GM13976 (cell line): ENCODE measurements at places on chromosomes 11 and 22.
A peak's percentile ranks its signal among the peaks of the same experiment; 100 is the strongest.

DNA sequence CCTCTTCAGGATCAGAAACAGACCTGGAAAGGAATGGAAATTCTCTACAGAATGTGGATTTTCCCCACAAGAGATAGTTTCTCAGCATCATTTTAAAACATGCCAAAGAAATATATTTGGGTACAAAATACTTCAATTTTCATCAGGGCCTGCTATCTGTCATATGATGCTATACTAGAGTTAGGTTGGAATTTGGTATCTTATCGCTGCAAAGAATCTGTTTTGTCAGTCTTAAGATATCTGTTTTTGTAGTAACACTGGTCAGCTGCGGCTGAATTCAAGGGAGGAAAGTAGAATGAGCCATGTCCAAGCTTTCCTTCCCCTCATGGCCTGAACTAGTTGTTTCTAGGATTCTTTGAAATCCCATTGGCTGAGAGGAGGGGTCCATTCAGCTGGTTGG is 806.4 kb downstream of the KCNA4 start:
- no peak for DNase-seq

DNA sequence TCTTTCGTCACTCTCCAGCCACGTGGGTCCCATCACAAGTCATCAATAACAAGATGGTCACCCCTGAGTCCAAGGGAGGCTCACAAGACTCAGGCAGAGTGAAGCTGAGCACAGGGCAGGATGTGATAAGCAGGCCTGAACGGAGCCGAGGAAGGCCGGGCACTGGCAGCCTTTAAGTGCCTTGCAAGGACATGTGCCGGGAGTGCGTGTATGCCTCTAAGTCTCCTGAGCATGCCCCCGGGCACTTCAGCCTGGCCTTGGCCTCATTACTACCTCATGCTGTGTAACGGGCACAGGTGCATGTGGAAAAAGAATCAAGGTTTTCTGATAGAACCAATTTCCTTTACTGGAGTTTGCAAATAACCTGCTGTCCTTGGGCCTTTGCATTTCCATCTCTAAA is 55.8 kb downstream of the UBASH3B start:
- DNase-seq: no peak

GRCh38 chr22:22407061-22407460 is 101.5 kb downstream of the ZNF280B start:
- no peak for DNase-seq

- DNase-seq: no peak
These were observed 34.3 kb downstream of the GUCY1A2 start for GRCh38 chr11:106983991-106984390.

GRCh38 chr11:128790196-128790595 is 76.9 kb downstream of the KCNJ1 start:
- no peak for DNase-seq

- no peak for DNase-seq
These were observed 101.0 kb downstream of the ME3 start for GRCh38 chr11:86571273-86571948.

DNA sequence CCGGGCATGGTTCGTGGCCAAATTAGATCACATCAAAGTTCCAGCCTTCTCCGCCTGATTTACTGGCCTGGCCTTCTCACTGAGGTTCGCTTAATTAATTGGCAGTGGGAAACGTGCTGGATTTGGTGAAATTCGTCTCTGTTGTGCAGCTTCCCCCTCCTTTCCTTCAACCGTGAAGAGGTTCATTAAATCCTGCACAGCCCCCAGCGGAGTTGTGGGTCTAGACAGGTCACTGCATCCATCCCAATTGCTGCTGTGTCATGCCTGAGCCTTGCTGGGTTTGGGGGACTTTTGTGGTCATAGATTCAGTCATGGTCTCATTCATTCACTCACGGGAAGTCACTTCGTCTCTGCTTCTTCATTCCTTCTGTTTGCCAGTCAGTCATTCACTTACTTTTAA is 90.0 kb downstream of the INSC start:
- DNase-seq: no peak

- no peak for DNase-seq
These were observed 91.9 kb downstream of the LRRC32 start for GRCh38 chr11:76578654-76579055.

- no peak for DNase-seq
These were observed 23.9 kb downstream of the IL10RA start for GRCh38 chr11:118009864-118010737.

DNA sequence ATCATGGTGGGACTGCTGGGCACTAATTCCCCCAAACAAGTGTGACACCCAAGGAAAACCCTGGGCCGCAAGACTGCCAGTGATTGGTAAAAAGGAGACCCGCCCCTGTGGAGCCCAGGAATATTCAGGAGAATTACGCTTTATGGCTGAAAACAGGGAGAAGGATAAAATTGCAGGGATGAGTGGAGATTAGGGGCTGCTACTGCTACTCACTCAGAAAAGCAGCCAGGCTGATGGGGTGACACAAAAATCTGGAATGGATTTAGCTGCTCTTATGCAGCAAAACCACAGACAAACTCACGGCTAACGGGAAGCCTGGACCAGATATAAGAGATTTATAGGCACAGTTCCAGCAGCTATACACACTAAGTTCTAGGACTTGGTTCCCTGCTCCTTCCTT is 4.4 kb upstream of the FBXO3 start:
- DNase-seq: no peak

GRCh38 chr11:5300251-5300650 is 1.5 kb downstream of the OR51B4 start:
- no peak for DNase-seq

DNA sequence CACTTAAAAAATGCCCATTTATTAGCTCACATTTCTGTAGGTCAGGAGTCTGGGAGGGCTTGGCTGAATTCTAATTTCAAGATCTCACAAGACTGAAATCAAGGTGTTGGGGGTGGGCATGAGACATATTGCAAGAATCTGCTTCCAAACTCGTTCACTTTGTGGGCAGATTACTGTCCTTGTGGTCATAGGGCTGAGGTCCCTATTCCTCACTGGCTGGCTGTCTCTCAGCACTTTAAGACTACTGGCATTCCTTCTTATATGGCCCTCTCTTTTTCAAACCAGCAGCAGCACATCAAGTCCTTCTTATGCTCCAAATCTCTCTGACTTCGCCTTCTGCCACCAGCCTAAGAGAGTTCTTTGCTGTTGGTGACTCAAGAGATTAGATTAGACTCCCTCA is 27.8 kb upstream of the MYOD1 start:
- DNase-seq: no peak

GRCh38 chr22:30241576-30242371 is 4.8 kb downstream of the LIF start:
- no peak for DNase-seq

DNA sequence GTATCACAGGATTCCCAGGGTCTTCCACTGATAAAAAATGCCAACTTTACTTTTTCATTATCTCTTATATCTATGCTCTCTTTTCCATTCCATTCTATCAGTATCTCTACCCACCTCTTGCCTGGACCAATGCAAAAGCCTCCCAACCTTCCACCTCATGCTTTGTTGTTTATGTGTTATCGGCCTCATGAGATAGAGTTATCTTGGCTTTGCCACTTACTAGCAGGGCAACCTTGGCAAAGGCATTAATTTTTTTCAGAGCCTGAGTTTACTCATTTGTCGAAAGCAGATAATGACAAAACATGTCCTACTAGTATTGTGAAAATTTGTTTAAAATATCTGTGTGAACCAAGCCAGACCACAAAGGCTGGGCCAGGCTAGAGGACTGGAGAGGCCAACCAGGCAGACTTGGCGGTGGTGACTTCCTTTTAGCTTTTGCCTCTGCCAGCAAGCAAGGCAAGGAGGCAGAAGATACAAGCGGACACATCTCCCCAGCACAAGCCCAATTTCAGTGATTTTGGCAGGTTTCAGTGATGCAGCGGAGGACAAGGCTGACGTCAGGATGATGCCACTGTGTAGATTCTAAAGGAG is 106.9 kb downstream of the ADAMTS15 start:
- no peak for DNase-seq

GRCh38 chr11:45651156-45651555 is 14.3 kb downstream of the CHST1 start:
- no peak for DNase-seq

- DNase-seq: peak; percentile 40
These were observed 15.3 kb downstream of the IL17REL start for GRCh38 chr22:49997251-49997599.

DNA sequence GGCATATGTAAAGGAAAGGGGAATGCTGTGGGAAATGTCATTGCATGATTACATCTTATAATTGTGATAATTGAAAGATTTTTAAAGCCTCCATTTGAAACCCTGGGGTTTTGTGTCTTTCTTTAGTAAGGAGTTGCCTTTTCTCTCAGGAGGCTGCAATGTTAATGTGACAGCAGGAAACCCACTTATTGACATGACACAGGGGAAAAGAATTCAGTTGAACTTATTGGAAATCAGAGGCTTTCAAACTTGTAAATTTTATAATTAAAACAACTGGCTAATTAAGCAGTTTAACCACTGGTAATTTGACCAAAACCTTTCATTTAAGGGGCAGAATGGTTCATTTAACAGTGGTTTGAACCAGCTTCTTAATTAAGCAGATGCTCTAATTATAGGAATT is 31.2 kb downstream of the MRPL48 start:
- DNase-seq: no peak

DNA sequence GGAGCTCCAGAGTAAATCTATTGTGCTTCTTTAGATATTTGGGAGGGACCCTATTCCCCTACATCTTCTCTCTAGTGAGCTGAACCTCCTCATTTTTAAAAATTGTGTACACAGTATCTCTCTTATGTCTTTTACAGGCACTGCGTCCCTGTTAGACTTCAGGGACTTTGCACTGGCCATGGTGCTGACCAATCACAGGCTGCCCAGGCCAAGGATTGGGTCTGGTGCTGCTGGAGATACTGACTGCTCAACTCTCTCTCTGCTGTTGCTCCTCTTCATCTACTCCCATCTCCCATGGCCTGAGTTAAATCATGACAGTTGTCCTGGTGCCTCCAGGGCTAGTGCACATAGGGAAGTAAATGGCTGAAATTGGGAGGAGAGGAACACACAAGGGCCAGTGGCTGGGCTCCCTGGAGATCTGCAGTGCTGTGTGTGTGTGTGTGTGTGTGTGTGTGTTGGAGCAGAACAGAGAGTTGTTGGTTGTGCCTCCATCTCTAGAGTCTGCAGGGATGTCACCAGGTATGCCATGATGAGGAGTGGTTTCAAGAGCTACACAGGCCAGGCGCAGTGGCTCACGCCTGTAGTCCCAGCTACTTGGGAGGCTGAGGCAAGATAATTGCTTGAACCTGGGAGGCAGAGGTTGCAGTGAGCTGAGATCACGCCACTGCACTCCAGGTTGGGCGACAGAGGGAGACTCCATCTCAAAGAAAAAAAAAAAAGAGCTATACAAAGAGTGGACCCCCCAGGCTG is 155.3 kb downstream of the ST3GAL4 start:
- DNase-seq: no peak

- peak; percentile 54 for DNase-seq
These were observed 42.0 kb upstream of the CXCR5 start for GRCh38 chr11:118841469-118842242.

DNA sequence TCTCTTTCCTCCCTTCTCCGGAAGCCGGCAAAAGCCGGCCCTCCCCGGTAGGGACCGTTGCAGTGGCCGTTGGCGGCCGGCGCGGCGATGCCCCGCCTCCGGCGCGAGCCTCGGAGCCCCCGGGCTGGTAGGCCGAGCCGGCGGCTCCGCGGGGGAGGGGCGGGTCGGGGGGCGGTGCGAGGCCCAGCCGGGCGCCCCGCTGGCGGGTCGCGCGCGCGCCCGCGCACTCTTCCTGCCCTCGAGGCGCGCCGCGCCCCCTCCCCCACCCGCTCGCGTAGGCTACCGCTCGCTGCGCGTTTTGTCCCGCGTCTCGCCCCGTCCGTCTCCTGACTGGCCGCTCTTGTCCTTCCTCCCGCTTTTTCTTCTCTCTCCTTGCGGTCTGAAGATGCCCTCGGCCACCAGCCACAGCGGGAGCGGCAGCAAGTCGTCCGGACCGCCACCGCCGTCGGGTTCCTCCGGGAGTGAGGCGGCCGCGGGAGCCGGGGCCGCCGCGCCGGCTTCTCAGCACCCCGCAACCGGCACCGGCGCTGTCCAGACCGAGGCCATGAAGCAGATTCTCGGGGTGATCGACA is 591 bp downstream of the CAPRIN1 start:
- DNase-seq: peak; percentile 95

DNA sequence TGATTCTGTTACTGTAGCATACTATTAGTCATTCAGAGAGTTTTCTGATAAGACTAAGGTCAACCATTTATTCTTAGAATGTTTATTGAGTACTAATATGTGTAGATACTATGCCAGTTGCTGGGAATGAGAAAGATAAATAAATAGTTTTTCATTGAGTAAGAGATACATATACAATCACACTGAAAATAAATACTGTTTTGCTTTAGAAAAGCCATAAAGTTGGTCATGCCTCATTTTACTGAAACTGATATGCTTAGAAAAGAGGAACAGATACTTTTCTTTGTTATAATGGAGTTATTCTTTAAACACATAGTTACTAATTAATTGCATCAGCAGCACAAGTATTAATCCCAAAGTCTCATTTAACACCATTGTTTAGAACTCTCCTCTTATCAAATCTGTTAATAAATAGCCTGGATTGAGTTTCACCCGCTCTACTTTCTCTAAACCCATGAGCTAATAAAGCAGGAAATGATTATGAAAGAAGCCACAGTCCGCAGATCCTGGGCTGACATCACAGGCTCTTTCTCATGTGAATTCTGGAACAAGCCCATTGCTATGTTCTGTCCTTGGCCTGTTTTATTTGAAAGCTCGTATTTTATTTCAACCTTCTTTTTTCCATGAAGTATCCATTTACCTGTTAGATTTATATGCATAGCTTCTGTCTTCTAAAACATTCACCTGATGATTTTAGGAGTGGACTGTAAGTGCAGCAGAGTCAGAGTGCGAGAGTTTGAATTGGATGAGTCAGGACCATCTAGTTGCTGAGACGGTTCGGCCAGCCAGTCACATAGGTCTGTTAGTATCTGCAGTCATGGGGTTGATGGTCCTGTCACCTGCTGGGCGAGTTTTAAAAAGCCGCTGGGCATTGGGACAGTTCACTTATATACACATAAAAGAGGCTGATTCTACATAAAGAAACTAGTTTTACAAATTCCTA is 35.5 kb downstream of the PIWIL4 start:
- peak; percentile 44 for DNase-seq

- no peak for DNase-seq
These were observed 84.3 kb upstream of the PRDM11 start for GRCh38 chr11:45062115-45062514.

GRCh38 chr22:23970816-23971486 is 3.3 kb downstream of the DDT start:
- DNase-seq: no peak

GRCh38 chr11:117950301-117950700 is 21.1 kb upstream of the TMPRSS13 start:
- peak; percentile 64 for DNase-seq
